Vagina (tissue), 2 donors: ENCODE measurements at places on chromosomes 4 and X.

DNA sequence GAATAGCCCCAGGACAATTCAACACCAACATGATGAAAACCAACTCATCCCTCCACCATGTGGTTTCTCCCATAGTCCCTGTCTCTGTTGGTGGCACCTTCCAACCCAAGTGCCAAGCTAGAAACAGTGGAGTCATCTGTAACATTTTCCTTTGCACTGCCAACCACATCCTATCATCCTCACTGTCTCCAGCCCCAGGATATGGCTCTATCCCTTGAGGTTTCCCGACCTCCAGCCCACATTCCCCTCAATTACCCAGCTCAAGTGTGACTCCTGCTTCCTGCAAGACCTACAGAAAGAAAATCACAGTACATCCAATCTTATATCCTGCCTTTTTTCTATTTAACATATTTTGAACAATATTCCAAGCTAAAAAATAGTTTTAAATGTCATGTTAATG lies 24.2 kb downstream of the PNMA6F start:
- no peak for DNase-seq

DNA sequence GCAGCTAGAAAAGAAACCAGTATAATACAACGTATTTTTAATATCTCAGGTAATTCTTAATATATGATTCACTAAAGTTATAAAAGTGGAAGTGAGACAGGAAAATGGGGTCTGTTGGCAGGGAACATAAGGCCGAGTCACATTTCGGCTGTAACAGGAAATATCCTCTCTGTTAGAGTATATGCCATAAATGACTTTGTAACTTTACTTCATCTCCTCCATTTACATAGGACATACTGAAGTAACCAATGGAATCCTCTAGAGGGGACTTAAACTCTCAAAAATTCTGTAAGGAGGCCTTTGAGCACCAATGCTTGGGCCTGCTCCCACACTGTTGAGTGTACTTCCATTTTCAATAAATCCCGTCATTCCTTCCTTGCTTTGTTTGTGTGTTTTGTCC lies 71.3 kb downstream of the ANKRD17 start:
- DNase-seq: no peak

DNA sequence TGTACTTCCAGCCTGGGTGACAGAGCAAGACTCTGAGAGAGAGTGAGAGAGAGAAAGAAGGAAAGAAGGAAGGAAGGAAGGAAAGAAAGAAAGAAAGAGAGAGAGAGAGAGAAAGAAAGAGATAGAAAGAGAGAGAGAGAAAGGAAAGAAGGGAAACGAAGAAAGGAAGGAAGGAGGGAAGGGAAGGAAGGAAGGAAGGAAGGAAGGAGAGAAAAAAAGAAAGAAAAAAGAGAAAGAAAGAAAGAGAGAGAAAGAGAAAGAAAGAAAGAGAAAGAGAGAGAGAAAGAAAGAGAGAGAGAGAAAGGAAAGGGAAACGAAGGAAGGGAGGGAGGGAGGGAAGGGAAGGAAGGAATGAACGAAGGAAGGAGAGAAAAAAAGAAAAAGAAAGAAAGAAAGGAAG lies 238.6 kb downstream of the ASMT start:
- no peak for DNase-seq

GRCh38 chr4:78337244-78338020 lies 214.1 kb upstream of the ANXA3 start:
- DNase-seq: no peak

- DNase-seq: no peak
Measured at GRCh38 chr4:181859439-181859838, 383.8 kb upstream of the TENM3 start.

- no peak for DNase-seq
Measured at GRCh38 chr4:183837222-183837621, 67.9 kb upstream of the STOX2 start.

DNA sequence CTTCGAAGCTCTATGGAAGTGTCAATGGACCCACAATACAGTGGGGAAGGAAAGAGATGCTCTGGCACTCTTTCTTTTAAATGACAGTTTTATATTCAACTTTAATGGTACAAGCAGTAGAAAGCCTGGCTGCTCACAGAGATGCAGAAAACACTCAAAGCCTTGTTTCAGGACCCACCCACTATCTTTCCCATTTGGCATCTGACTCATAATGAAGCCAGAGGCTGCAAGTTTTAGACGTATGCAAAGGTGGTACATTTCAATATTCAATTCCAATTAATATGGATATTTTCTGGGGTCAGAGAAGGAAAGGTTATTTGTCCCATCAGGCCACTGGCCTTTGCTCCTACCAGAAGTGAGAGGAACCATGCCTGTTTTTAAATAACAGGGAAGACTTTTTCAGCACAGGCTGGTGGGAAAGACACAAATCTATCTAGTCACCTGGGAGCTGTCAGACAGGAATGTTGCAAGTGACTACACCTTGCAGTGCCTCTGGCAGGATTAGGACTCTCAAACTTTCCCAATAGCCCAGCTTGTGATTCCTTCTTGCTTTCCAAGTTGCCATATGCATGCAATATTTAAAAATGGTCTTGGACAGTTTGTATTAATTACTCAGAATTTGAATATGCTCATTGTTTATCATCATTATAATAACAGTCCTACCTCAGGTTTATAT lies 70.0 kb upstream of the RAB40AL start:
- no peak for DNase-seq

DNA sequence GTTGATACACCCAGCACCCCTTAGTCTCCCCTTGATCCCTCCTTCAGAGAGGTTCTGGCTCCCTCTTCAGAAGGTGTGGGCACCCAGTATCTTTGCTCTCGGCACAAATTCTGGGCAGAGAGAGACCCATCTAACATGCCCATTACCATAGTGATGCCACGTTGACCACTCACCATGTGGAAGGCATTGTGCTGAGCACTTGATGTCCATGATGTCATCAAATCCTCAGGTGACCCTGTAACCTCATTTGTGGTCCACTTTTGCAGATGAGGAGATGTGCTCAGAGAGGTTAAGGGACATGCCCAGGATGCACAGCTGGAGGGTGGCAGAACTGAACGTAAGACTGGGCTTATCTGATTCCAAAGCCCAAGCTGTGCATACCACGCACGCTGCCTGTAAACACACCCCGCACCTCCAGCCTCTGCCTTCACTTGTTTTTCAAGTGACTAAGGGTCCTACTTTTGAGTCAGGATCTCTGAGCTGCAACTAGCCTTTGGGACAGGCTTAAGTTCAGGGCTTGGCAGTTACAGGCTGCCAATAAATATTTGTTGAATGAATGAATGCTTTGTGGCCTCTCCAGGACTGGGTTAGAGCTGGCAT lies 55.2 kb downstream of the HTRA3 start:
- DNase-seq: peak; percentile 74

DNA sequence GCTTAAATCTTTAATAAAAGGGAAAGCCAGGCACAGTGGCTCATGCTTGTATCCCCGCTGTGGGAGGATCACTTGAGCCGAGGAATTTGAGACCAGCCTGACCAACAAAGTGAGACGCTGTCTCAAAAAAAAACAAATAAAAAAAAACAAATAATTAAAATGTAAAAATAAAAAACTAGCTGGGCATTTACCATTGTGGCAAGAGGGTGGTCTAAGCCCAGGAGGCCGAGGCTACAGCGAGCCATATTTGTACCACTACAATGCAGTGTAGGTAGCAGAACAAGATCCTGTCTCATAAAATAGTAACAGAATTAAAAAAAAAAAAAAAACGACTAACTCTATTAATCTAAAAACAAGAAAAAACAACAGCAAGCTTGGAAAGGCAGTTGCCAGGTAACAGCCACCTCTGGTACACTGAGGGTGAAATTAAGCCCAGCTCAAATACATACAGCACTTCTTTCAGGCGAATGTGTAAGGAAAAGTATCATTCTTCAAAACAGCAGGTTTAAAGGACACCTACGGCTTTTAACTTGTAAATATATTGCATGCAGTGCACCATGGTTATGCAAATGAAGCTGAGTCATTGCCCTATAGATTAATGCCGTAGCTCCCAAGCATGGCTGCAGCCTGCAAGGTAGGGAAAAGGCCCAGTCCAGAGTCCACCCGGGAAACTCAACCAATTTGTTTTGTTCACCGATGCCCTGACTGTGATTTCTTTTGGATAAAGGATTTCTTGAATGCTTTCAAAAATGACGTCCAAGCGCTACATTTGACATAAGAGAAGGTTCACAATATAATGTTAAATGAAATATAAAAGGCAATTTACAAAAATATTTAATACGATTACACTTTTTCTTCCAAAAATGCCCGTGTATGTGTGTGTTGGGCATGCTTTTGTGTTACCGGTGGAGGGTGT lies 14.5 kb upstream of the TXLNG start:
- DNase-seq: no peak

DNA sequence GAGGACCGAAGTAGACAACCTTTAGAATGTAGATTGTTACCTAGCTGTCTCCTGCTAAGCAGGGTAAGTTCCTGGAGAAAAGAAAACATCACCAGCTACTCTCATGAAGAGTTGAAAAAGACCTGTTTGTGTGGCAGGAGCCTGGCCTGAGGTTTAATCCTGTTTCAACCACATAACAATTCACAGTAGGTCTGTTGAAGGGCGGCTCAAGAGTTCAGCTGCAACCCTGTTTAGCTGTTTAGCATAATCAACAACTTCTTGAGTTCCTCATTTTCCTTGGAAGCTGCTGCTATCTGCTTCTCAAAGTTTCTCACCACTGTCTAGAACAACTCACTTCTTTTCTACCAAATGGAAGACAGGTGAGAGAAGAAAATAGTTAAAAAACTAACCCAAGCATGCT lies 170.4 kb upstream of the TET2 start:
- no peak for DNase-seq

DNA sequence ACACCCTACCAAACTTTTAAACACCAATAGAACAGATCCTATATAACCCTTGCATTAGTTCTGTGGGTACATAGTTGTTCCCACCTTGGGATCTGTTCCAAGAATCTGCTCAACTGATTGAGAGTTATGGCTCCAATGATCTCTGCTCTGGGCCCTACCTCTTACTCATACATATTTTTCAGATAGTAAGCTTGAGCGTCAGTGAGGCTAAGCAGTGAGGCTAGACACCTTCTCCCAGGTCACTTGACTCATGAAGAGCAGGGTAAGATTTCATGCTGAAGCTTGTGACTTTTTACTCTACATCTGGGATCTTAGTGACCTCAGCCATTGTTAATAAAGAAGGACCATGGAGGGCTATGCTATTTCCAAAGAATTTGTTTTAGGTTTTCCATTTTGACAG lies 23.1 kb upstream of the TNIP3 start:
- DNase-seq: no peak

GRCh38 chrX:69237236-69237635 lies 72.0 kb upstream of the PJA1 start:
- DNase-seq: no peak

GRCh38 chrX:15881381-15881897 lies 26.8 kb upstream of the AP1S2 start:
- no peak for DNase-seq

DNA sequence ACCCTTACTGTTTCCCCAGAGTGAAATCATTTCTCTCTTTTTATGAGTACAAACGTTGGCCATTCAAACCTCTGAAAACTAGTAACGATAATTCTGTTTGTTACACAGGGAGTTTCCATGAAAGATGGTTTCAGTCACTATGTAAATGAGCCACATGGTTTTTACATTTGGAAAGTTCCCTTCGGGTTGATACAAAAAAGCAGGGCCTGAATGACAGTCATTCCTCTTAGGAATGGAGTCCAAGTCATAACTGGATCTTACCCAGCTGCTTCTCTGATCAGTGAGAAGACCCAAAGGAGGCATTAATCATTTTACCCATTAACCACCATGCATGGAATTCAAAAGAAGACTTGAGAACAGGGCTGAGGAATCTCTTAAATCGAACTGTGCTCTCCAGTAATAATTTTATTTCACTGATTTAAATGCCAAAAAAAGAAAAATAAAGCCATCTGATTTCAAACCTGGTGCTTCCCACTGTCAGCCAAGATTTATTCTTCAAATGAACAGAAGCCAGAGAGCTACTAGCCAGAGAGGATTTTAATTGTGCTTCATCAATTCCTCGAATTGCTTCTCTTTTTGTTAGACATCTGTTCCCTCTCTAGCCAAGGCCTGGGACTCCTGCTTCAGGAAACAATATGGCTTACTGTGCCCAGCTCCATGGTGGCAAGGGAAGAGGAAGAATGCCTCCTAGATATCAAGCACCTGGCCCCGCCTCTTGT lies 3.2 kb downstream of the SOWAHB start:
- no peak for DNase-seq

- DNase-seq: no peak
Measured at GRCh38 chr4:56222514-56222913, 164.8 kb downstream of the AASDH start.

DNA sequence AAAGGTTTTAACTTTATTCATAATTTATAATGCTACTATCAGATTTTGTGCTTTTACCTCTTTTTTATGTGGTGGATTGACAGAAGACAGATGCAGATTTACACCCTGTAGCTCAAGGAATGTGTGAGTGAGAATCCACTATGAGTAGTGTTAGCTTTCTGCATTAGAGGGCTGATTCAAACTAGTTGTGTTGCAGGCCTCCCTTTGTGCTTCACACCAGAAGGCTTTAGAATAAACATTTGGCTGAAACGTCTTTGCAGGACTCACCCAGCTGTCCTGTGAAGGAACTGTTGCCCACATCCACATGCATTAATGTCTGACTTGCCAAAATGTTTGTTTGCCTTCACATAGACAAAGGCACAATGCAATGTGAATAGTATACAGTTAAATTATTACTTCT lies 127.0 kb downstream of the PCDH7 start:
- DNase-seq: no peak

- no peak for DNase-seq
Measured at GRCh38 chr4:80434238-80434637, 98.7 kb downstream of the CFAP299 start.

DNA sequence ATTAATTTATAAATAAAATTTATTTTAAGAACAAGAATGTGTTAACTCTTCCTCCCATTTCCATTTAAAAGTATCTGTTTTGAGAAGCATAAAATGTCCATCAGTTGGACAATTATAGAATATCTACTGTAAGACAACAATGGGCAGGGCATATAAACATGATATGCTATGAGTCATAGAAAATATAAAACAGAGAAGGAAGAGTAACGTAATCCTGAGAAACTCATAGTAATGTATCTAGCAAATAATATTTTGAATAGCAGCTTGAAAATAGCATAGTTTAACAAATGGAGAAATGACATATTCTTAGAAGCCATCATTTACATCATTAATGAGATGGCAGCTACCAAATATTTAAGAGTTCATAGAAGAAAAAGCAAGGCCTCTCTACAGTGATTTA lies 820.3 kb upstream of the PCDH10 start:
- DNase-seq: no peak

GRCh38 chr4:15327311-15328298 lies 100.2 kb upstream of the C1QTNF7 start:
- no peak for DNase-seq

DNA sequence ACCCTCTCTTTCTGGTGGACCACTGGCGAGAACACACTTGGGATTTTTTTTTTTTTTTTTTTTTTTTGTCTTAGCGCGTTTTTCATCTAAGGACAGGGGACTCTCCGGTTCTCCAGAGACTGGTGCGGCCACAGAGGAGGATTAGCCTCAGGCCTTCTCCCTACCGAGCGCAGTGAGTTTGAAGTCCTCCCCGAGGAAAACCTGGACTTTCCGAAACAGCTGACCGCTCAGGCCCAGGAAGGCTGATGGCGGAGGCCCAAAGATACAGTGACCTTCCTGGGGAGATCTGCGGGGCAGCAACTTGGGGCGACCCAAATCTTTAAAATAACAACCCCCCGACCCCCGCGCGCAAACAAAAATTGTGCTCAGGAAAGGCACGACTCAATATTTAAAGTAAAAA lies 9.2 kb downstream of the NKX3-2 start:
- DNase-seq: no peak
